ENCODE measurements at places on chromosomes 3 and 15. TPM values are rescaled to one million over a fixed set of nuclear protein-coding genes. Genes with fewer than 3 reads are reported as not detected.
A peak's percentile ranks its signal among the peaks of the same experiment; 100 is the strongest.

LIPH gene
- total RNA-seq = 0.37 TPM

AMOTL2 gene
- total RNA-seq = 30.9 TPM

IGSF11 gene
- 1.2 TPM for total RNA-seq

SEMA6D gene
- total RNA-seq = 15.8 TPM

LTF gene
- not detected for total RNA-seq

GRCh38 chr3:110685630-110686029 is 386.0 kb upstream of the NECTIN3 start:
- no peak for DNase-seq

DNA sequence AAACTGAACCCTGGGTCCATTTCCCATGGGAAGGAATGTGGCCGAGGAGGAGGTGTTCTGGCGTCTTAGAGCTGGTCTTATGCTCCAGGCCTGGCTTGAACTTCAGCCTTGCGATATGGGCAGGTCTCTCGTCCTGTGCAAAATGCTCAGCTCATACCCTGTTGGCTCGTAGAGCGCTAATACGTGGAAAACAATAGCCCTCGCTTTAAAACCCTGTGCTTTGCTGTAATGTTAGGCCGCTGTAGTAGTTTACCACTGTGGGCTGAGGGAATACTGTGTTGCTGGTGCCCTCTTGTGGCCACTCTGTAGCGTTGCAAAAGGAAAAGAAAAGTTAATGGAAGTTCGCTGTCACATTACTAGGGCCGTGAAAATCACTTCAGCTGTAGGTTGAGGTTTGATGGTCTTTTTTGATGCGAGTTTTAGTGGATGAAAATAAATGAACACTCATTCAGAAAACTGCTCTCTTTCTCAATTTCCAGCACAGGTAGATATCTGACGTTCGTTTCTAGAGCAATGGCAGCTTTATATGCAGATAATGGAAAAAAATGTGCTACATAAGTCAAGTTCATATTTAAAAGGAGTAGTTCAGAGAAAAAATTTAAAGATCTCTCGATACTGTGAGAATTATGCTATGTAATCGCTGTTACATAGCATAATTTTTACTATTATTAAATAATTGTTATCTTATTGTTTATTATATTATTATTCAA is 92.9 kb downstream of the MCTP2 start:
- peak; percentile 67 for DNase-seq

DNA sequence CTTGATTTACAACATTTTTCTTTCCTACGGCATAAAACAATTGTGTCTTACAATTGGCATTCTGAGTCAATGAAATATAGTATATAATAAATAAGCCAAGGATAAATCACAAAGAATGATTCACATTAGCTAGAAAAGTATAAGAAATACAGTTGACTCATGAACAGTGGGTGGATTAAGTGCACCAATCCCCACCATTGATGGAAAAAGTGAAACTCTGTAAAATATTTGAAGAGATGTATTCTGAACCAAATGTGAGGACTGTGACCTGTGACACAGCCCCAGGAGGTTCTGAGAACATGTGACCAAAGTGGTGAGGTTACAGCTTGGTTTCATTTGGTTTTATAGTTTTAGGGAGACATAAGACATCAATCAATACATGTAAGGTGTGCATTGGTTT is 227.5 kb downstream of the ALCAM start:
- no peak for DNase-seq

DNA sequence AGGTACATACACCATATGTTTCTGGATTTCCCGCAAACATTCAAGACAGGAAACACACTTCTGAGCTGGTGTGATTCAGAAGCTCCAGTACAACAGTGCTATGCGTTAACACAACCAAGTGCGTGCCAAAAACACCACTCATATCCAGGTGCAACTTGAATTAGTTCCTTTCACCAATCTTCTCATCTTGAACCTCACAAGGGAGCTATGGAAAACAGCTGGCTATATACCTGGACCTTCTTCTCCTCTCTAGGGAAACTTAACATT is 31.3 kb downstream of the SUSD5 start:
- DNase-seq = no peak

DNA sequence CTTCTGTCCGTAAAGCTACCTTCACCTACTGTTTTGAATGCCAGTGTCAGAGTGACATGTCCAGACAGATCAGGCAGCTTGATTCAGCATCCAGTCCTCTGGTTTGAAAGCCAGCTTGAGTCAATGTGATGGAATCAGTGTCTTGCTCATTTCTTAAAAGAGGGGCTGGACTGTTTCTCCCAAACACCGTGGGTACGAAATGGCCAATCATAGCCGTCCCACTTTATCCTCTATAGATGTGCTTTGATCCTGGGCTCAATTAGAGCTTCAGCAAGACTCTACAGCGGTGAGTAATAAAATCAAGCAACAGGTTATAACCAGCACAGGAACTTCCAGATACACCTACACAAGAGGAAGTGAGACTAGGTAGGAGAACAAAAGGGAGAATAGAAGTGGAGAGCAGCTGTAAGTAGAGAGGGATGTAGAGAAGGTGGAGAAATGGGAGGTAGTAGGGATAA is 17.0 kb upstream of the OR5K1 start:
- DNase-seq = no peak

- DNase-seq = no peak
Observed at GRCh38 chr3:9013782-9014563, 50.7 kb upstream of the RAD18 start.

- DNase-seq = no peak
Observed at GRCh38 chr3:85591451-85591850, 632.7 kb downstream of the CADM2 start.

GRCh38 chr15:76057332-76058000 is 2.3 kb upstream of the TMEM266 start:
- no peak for DNase-seq

DNA sequence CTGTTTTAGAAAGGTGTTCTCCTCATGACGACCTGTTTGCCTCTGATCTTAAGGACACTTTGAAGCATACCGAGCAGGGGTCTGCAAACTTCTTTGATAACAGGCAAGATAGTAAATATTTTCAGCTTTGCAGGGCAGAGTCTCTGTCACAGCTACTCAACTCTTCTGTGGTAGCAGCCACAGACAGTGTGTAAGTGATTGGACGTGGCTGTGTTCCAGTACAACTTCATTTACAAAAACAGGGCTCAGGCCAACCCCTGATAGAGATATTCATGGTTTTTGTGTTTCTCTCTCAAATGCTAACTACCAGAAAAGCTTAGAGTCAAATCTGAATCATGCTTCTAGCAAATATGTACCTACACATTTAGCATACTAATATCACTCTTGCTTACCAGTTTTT is 51.5 kb downstream of the TGFBR2 start:
- no peak for DNase-seq

Data from H9 (cell line).